ENCODE measurements at places on chromosomes 5 and 9.

GRCh38 chr9:93619272-93619775, 42.9 kb downstream of the PHF2 start:
- DNase-seq = no peak

GRCh38 chr5:133944263-133945185, 23.9 kb downstream of the C5orf15 start:
- DNase-seq = peak; percentile 79

DNA sequence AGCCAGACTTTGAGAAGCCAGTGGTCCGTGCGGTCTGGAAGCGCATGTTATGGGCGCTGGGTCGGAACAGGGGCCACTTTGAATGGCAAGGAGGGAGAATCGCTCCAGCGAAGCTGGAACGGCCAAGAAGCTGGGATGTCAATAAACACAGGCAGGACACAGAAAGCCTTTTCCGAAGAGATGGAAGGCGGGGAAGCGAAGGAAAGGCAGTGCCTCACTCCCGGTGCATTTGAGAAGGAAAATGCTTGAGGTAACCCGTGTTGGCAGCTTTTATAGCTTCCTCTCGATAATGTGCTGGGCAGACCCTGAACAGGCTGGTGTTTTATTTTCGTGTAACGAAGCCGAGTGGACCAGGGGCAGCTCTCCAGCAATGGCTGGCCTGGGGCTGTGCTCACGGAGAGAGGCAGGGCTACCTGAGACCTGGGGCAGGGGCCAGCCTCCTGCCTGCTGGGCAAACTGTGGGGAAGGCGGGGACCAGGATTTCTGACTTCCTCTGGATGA, 84.2 kb upstream of the SPRY4 start:
- no peak for DNase-seq

DNA sequence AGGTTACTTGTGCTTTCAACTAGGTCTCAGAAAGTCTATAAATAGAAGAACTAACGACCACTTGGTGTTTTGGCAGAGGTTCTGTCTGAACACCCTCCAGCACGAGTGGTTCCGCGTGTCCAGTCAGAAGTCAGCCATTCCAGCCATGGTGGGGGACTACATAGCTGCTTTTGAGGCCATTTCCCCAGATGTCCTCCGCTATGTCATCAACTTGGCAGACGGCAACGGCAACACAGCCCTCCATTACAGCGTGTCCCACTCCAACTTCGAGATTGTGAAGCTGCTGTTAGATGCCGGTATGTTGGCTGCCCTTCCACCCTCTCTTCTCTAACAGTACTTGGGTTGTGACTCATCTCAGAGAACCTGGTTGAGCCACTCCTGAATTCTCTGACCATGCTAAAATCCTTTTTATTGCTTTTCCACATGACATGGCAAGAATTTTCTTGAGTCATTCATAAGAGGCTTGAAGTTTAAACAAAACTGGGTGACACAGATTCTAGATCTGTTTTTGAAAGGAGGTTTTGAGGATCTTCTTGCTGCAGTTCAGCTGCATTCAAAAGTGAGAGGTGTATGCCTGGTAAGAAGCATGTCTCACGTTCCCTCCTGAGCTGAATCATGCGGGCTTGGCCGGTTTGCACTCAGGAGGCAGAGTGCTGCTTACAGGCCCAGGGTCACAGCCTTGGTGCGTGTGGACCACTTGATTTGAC, 103.1 kb upstream of the DMRT1 start:
- DNase-seq = no peak

DNA sequence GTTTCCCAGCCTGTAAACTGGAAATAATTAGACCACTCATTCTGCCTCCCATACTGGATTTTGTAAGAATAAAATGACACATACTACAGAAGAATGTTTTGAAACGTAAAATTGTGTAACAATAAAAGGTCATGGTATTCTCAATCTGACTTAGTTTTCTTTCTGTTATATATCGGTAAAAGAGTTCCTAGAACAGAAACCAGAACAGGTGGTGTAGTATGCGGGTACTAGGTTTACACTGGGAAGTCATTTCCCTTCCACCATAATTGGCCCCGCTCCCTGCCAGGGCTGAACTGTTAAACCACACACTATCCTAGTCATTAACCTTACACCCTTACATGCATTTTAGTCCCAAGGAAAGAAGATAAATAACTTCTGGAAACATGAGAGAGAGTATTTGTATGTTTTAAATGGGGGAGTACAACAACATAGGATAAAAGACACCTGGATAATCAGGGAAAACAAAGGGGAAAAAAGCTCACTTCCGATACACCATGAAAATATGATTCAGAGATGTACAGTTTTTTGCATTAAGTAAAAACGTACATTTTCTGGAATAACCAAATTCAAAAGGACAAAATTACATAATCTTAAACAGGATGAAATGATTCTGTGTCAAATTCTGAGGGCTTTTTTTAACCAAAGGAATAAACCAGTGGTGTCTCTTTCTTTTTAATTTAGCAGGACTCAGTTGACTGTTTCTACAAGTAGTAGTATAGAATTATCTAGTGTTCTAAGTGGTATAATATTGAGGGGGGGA, 199.7 kb downstream of the GLIS3 start:
- no peak for DNase-seq

DNA sequence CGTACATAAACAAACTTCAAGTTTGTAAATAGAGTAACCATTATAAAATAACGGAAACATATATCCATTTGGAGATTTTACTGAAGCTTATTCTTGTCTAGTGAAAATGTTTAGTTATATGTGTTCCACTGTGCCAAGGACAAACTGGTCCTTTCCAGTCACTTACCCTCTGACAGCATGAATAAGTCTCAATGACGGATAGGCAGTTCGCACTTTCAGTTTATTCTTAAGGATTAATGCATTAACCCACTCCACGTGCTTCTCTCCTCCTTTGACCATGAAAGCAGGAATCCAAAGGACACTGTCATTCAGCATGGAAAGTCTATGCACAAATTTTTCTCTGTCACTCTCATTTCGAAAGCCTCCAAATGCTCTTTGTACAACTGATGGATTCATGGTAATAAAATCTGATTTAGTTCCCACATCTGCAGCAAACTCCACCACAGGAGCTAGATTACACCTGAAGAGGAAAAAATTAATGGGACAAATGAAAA, 47.1 kb downstream of the ST8SIA4 start:
- no peak for DNase-seq

DNA sequence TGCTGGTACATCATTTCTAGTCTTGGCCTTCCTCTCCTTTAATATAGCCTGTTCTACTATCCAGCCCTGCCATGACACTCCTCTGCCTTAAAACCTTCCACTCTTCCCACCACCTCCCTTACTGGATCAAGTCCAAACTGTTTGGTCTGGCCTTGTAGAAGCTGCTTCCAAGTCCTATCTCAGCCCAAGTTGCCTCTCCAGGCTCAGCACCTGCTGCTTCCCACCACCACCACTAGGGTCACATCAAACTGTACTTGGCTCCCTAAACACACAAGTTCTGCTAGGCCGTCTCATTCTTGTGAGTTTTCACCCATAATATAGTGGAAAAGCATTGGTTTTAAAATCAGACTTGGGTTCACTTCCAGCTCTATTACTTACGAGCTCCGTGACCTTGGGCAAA, 1.4 kb downstream of the NDUFA8 start:
- DNase-seq = peak; percentile 47

GRCh38 chr9:129284607-129285291, 106.7 kb upstream of the IER5L start:
- DNase-seq = no peak

DNA sequence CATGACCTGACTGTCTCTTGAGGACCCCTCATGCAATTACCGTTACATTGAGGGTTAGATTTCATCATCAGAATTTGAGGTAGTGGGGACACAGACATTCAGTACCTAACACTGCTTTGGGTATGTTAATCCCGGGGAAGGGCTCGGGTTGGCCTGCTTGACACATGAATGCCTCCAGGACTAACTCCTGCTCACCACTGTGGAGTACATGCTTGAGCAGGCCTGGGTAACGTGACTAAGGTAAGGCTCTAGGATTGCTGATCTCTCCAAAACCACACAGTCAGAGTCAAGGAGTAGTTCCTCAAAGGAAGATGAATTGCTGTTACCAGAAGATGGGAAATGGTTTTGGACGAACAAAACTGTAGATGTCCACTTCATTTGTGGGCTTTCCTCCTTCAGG, 376.3 kb upstream of the ZNF462 start:
- no peak for DNase-seq

DNA sequence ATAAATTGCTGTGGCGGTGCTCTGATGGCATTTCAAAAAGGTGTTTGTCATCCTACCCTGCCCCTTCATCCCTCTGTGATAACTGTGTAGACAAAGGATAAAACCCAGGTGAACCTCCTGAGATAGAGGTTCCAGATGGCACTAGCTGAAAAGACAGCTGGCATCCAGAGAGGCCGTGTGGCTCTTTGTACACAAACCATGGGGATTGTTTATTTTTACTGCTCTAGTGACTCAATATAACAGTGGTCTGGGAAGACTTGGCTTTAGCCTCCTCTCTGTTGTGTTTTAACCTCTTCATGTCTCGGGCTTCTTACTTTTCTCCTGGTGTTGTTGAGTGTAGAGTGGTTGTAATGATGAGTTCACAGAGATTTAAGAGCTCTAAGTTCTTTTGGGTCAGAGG, 48.8 kb downstream of the SH3GL2 start:
- no peak for DNase-seq

DNA sequence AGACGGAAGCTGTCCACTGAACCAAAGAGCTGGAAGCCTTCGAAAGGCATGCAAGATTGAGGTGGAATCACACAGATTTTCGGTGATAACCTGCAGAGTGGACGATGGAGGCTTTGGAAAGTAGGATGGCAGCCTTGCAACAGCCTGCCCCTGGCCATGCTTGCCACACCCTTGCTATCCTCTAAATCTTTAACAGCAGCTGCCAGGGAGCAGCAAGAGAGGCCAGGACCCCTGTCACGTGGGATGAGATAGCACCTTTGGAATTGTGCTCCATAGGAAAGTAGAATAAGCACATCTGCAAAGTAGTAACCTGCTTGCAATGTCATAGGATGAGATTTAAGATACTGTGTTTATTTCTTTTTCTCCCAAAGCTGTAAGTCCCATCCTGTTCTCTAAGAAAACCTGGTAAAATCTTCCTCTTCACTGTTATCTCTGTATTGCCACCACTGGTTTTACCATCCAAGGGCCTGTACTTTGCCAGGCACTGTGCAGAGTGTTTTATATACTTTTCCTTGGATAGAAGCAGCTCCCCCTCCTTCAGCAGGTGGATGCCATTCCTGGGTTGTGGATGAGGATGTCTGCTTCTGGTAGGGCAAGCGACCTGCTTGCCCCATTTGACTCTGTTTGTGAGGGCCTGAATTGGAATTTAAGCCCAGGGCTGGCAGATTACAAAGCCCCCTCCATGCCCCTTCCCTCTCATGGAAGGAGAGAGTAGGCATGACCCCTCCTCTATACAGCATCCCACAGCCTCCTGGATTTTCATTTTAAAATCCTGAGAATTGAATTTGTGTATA, 10.1 kb downstream of the TRIO start:
- no peak for DNase-seq

DNA sequence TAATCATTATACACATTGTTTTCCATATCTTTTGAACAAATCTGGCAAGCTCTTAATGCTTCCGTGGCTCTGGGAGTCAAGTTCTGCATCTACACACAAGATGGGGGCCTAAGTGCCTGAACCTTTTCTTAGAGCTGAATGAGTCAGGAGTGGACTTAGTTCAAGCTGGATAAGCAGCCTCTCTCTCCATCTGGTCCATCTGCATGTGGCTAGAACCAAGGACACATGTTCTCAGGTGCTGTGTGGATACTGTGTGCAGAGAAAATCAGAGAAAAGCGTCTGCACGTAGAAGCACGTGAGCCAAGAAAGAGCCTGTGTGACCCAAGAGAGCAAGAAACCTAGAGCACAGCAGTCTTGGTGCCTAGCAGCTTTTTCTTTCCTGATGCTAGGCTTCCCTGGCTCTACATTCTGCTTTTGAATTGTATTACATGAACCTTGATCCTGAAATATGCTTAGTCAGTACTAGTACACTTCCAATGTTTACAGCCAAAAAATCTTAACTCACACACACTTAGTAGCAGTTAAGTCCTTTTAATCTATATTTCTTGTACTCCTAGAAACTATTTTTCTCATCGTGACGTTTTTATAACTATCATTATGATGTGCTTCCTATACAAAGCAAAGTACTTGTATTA, 1798.9 kb downstream of the MAT2B start:
- DNase-seq = no peak
